ENCODE measurements at places on chromosomes 4 and X.

- DNase-seq, result no peak
Observed at GRCh38 chr4:102247041-102247440, 98.2 kb downstream of the SLC39A8 start.

DNA sequence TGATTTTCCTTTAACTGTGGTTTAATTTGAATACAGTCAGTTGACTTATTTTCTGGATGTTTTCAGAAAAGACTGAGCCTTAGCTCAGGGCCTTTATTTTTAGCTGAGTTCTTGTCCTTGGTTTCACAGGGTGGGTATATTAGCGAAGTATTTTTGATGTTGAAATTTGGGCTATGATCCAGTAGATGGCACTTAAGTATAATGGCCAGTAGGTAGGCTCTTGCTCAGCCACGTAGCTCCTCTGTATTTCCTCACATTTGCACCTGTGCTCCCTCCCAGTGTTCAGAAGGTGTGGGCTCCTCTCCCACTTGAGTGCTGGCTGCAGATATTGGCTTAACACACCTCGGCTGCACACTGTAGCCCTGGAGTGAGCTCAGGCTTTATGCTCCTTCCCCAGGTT lies 549.9 kb upstream of the AMOT start:
- DNase-seq, result no peak

GRCh38 chrX:139890991-139891700 lies 41.7 kb downstream of the ATP11C start:
- DNase-seq, result no peak

DNA sequence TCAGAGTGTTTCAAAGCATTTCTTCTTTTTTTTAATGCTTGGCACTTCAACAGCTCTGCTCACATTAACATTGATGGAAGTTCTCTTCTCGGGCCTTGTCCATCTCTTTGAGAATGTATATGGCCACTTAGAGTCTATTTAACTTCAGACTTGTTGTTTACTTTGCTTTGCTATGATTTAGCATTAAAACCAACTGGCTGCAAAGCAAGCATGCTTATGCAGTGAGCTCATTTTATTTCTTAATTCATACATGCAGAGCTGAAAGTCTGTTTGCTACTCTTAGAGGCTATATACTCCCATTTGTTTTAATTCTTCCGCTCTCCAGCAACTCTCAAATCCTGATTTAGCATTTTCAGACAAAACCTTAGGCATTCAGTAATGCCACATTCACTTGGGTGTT lies 107.6 kb upstream of the PACRGL start:
- no peak for DNase-seq

- DNase-seq, result no peak
Observed at GRCh38 chr4:69489856-69490255, 5.8 kb downstream of the UGT2B4 start.

DNA sequence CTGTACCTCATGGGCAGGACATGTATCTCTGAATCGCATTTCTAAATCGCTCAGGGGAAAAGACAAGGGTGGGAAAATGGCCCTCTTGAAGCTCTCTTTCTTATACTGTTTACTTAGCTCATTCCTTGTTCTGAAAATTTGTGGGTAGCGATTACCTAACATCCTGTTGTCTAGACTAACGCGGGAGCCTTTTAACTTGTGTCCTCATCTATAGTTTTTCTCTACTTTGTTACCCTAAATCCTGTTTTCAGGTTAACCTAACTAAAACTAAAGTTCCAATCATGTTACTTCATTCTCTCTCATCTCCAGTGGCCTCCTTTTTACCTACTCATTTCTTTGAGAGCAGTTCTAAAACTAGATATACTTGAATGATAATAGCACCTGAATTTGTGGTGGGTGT lies 45.0 kb downstream of the SNX25 start:
- DNase-seq, result no peak

GRCh38 chrX:21973321-21974010 lies 33.0 kb downstream of the SMS start:
- no peak for DNase-seq

DNA sequence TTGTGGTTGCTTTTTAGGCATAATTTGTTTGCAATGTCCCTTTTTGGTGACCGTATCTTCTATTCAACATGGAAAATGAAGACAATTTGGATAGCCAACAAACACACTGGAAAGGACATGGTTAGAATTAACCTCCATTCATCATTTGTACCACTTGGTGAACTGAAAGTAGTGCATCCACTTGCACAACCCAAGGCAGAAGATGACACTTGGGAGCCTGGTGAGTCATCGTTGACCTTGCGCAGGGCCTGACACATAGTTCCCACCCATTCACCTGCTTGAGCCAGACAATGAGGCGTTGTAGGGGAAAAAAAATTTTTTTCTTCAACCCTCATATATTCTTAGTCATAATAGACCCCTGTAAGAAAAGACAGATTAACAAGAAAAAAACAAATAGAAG lies 32.4 kb downstream of the EGF start:
- no peak for DNase-seq

DNA sequence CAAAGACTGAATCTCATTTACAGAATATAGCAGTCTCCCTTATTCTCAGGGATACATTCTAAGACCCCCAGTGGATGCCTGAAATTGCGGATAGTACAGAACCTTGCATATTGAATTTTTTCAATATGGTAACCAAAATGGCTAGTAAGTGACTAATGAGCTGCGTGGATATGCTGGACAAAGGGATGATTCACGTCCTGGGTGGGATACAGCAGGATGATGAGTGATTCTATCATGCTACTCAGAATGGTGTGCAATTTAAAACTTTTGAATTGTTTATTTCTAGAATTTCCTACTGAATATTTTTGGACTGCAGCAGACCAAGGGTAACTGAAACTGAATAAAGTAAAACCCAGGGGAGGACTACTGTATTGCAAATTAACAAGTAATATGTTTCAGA lies 66.7 kb downstream of the STAG2 start:
- no peak for DNase-seq

GRCh38 chrX:56099271-56099670 lies 132.9 kb upstream of the KLF8 start:
- DNase-seq, result no peak

- no peak for DNase-seq
Observed at GRCh38 chrX:45667666-45668065, 467.0 kb upstream of the DIPK2B start.

DNA sequence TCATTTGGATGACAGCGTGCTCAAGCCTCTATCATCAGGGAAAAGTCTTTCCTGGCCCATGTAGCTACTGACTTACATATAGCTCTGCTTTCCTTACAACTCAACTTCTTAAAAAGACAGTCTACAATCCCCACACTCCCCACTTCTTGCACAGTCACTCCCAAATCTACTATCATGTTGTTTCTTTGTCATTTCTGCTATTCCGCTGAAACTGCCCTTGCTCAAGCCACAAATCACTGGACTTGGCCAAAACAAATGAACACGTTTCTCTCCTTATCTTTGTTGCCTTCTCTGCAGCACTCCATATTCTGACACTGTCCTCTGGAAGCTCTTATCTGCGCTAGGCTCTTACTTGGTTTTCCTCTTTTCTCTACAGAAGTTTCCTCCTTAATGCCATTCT lies 28.2 kb downstream of the GPRIN3 start:
- no peak for DNase-seq

GRCh38 chr4:91113130-91113706 lies 986.0 kb downstream of the CCSER1 start:
- DNase-seq, result no peak

GRCh38 chr4:37689353-37690095 lies 3.3 kb upstream of the RELL1 start:
- DNase-seq, result peak; percentile 28

GRCh38 chr4:130855533-130855932 lies 1759.6 kb downstream of the C4orf33 start:
- DNase-seq, result no peak

GRCh38 chr4:148425327-148426110 lies 16.7 kb downstream of the NR3C2 start:
- no peak for DNase-seq

- DNase-seq, result no peak
Observed at GRCh38 chrX:129019412-129019811, 503.9 kb downstream of the SMARCA1 start.

GRCh38 chr4:4985036-4985435 lies 34.2 kb downstream of the CYTL1 start:
- DNase-seq, result no peak

DNA sequence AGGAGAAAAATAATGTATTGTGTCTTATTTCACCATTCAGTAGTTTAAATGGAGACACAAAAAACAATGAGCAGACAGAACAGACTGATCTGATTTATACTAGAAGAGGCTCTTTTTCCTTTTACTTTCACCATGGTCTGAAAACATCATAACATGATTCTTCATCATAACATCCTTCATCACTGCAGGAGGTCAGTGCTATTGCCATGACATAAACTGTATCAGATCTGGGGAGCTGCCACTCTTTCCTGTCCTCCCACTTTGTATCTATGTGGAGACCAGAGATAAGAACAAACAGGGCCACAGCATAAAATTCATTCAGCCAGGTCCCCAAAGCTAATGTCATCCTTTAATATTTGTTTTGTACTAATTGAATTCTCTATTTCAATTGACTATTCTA lies 25.2 kb downstream of the SOD3 start:
- DNase-seq, result no peak

GRCh38 chr4:124711471-124712371 lies 811 bp downstream of the ANKRD50 start:
- peak; percentile 28 for DNase-seq

- DNase-seq, result no peak
Observed at GRCh38 chrX:39169976-39170375, 368.7 kb downstream of the MID1IP1 start.

DNA sequence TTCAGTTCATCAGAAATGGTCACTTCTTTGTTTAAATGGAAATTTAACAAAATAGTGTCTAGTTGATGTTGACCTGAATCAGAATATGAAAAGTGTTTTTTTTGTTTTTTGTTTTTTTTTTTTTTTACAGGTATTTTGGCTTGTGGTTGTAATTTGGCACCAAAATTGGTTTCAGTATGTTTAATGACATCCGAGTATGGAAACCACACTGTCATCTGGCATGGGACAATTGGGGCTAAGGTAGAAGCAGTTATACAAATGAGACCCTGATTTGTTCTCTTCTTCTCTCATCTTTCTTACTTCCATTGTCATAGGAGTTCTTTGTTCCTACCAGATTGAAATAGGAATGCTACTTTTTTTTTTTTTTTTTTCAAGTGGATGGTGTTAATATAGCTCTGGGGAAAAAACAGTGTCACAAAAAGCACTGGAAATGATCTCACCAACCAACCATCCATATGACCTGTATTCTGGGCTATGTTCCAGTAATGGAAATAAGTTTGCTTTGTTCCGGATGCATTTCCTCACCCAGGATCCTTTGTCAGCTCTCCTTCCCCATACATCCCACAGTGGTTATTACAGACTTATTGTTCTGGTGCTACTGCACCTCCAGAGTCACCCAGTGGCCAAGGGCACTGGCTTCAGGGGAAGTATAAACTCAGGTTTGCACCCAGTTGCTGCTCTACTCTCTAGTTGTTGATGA lies 95.8 kb downstream of the ATXN3L start:
- DNase-seq, result no peak

DNA sequence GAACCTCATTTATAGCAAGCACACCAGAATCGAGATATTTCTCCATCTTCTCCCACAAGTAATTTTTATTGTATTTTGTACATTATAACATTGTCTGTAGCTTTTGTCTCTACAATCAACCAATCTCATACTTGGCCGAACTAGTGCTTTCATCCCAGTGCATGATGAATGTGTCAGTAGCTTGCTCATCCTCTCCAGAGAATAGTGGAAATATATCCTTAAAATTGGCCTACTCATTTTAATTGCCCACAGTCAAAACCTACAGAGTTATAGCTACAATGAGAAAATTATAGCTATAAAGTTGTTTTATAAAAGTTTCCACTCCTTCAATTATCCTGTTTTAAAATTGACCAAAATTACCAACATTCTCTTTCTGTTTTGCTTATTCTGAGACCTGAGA lies 103.8 kb downstream of the MAPK10 start:
- no peak for DNase-seq

GRCh38 chrX:50054147-50054546 lies 131.8 kb downstream of the CLCN5 start:
- no peak for DNase-seq

- no peak for DNase-seq
Observed at GRCh38 chrX:44343412-44344141, at the start of gene EFHC2. EFHC2 (minus strand) TSS chrX:44343672; CDS start chrX:44343588, 84 bp downstream.

GRCh38 chr4:158285429-158286216 lies 75.3 kb downstream of the TMEM144 start:
- DNase-seq, result no peak

- DNase-seq, result peak; percentile 22
Observed at GRCh38 chrX:21374163-21374993, at the start of gene CNKSR2. CNKSR2 (plus strand) TSS chrX:21374418; CDS start chrX:21374898, 480 bp downstream.

GRCh38 chrX:15055146-15055930 lies 182.1 kb downstream of the MOSPD2 start:
- no peak for DNase-seq

GRCh38 chr4:9769321-9769720 lies 12.1 kb upstream of the DRD5 start:
- no peak for DNase-seq

GRCh38 chr4:8939160-8939839 lies 67.7 kb upstream of the HMX1 start:
- DNase-seq, result no peak

DNA sequence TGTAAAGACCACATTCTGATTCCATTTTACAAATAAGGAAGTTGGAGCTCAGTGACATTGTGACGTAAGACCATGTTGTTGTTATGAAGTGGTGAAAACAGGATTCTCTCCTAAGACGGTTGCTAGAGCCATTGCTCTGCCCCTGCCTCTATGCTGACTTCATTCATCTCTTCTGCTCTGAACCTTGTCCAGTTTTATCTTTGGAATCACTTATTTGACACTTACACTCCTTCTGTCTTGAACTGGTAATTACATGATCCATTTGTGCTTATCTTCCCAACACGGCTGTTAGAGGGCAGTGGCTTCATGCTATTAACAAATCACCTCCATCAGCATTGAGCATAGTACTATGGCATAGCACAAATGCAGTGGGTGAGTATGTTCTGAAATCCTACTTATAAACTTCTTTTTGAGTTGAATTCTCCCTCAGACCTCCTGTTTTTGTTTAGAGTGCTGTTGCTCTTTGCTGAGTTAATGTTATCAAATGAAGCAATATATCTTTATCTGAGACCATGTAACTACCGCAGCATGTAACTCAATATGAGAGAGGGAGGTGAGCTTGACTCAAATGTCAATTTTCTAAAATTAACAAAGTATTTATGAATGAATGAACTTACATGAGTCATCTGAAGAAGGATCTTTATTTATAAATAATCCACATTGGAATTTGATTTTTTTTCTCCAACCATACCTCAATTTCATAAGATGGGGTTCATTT lies 177.8 kb downstream of the RASL11B start:
- DNase-seq, result no peak

DNA sequence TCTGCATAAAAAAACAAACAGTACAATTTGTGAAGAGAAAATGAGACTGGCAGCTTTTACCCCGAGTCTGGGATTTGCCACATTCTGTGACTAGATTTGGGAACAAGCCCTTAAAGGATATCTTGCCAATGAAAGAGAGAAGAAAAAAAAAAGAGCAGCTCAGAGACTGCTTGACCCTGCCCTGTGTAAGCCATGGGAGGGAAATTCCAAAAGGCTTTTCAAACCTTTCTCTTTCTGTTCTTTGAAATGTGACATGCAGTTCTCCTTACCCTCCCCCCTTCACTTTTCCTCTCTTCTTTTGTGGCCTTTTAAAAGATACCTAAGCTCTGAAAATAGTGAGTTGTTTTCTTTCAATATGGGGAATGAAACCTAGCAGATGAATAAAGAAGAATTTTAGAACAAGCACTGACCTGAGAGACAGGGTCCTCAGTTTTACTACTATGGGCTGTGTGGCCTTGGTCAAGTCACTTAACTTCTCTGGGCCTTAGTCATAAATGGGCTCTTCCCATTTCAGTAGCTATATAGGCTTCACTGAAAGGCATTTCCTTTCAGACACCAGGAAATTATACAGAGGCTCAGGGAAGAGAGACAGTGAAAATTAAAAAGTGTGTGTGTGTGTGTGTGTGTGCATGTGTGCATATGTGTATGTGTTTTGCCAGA lies 5.1 kb downstream of the CCDC160 start:
- DNase-seq, result no peak

Measured in D721Med (cell line).